CD4-positive, alpha-beta T cell treated with Interleukin-15 for 4 hours (primary cell): ENCODE measurements at places on chromosomes 16 and 17.
A peak's percentile ranks its signal among the peaks of the same experiment; 100 is the strongest.

- DNase-seq, result peak; percentile 95
These were observed at the start of gene SGF29 for GRCh38 chr16:28553776-28554633. TSS of gene SGF29 (plus strand) at chr16:28553920. CDS start at chr16:28581070, 27,150 bp downstream.

GRCh38 chr16:4176906-4177417, 60.7 kb upstream of the ADCY9 start:
- DNase-seq, result no peak

- DNase-seq, result no peak
These were observed 111.4 kb downstream of the IRX3 start for GRCh38 chr16:54175169-54175551.

- DNase-seq, result no peak
These were observed 16.2 kb downstream of the CHP2 start for GRCh38 chr16:23771027-23771426.

DNA sequence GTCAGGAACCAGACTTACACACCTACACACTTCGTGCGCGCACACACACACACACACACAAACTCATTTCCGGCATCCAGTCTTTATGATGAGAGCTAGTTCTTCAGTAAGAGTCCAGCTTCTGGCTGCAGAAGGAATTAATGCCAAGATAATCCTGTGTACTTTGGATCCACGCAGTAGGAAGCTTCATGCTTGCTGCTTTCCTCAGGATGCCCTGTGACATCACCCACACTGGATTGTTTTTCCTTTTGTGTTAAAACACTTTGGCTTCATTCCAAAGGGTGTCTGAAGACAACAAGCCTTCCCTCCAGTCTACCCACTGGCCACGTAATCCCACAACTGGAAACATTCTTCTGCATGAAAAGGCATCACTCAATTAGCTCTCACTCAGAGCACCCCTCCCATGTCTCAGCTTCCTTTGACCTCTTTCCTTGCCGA, 35.4 kb downstream of the KCNJ16 start:
- DNase-seq, result no peak

GRCh38 chr17:8975091-8975725, 9.7 kb upstream of the PIK3R5 start:
- DNase-seq, result no peak

GRCh38 chr17:72967277-72967970, 125.1 kb downstream of the SLC39A11 start:
- no peak for DNase-seq

GRCh38 chr17:41860254-41860931, 4.8 kb downstream of the KLHL11 start:
- no peak for DNase-seq

DNA sequence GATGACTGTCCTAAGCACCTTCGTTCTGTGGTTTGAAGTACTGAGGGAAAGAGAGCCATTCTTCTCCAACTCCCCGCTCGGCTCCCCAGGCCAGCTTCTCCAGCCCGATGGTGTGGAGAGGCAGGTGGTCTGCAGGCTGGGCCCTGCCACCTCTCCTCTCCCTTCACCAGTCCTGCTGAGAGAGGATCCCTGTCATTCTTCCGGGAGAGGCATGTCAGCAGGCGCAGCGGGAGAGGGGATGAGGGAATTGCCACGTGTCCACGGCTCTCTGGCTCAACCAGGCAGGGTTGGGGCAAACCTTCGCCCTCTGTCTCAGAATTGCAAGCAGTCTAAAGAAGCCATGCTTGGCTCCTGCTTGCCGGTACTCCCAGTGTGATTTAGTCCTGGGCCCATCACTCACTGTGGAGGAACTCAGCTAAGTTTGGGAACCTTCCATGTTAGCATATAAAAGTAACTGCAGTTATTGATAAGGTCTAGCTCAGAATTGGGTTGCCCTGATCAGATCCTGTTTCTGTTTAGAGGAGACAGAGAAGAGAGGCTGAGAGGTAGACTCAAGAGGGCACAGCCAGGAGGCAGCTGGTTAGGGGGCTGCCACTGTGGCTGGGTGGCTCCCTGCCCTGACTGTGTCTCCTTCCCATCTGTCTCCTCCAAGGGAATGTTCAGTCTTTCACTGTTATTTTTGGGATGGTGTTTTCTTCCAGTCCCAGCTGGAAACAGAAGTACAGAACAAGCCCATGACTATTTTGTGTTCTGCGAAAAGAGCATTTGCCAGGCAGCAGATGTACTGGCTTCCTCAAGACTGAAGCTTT, 17.4 kb downstream of the HS3ST3B1 start:
- DNase-seq, result no peak

DNA sequence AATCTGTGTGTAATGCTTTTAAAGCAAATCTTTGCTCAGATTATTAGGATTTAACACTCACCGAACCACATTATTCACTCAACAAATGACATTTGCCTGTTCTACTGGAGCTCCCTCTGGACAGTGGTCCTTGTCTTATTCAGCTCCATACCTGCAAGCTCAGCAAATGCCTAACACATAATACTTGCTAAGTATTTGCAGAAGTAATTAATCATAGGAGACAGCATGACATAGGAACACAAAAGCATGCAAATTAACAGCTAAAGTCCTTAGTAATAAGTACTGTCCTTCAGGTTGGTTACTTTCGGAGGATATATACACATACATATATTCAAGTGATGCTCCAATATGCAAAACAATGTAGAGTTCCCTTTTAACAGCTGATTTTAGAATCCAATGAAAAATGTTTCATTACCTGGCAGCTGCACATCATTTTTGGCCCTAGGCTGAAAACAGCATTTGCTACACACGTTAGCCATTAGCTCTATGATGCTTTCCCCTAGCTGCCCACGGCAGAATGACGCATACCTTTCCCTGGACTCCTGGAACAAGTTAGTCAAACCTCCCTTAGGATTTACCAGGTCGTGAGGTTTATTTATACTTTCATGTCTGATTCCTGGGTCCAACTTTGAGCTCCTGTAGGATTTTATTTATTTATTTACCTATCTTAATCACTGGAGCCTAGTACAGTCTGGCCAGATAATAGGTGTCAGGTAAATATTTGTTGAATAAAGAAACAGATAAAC, 8.6 kb downstream of the BRD7 start:
- no peak for DNase-seq

- DNase-seq, result no peak
These were observed 19.5 kb downstream of the PCTP start for GRCh38 chr17:55770196-55770870.

DNA sequence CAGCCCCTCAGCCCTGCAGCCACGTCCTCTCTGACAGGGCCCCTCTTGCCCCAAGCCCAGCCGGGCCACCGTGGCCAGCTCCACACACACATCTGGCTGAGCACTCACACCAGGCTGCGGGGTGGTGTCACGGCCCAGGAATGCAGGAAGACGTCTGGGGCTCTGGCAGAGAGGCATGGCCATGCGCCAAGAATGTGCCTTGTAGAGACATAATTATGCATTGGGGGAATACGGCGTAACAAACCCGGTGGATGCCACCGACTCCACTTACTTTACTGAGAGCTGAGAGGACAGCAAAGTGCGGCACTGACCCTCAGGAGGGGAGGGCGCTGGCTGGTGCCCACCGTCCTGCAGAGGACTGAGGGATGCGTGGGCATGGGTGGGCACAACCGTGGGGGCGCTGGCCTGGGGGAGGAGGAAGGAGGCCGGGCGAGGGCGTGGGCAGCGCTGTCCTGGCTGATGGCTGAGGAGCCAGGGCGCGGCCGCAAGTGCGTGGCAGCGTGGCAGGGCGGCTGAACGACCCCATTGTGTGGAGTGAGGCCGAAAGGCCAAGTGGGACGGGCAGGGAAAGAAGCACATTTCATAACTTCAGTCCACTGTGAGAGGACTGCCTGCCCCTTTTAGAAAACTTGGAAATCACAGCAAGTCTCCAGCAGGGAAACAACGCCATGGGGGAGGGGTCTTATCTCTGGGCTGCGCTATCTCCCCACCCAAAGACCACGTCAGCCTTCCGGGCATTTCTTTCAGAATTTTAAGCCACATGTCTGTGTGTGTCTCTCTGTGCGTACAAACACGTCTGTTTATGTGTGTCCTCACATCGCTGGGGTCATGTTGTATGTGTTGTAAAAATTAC, 30.6 kb downstream of the METRNL start:
- no peak for DNase-seq

DNA sequence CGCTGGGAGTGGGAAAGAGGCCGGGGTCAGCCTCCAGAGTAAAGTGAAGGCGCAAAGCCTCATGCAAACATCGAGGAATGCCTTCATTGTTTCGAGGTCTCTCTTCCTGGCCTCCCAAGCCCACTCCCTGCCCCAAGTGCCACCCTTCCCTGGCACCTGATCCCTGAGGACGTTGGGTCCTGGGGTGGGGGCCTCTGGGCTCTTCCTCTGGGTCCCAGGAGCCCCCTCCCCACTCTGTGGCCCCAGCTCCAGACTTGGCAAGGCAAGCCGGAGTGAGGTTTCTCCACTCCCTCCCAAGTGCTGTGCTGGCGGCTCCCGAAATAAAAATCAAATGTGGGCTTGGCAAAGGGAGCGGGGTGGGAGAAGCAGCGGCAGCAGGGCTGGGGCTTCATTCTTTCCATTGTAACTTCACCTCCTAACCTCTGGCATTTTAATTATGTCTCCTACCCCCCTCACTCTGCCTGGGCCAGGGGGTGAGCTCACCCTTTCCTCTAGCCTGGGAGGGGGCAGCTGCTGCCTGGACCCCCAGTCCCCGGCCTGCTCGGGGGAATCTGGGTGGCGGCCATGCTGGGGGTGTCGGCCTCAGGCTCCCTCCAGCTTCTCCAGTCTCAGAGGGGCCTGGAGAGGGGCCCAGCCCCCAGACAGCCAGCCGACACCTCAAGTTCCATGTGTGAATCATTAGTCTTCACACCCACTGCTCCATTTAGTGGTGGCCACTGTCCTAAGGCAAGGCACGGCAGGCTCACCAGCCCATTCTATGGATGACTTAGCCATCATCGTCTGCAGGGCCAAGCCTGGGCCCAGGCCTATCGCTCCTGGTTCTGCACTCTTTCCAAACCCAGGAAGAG, 14.6 kb upstream of the TMEM92 start:
- DNase-seq, result no peak

DNA sequence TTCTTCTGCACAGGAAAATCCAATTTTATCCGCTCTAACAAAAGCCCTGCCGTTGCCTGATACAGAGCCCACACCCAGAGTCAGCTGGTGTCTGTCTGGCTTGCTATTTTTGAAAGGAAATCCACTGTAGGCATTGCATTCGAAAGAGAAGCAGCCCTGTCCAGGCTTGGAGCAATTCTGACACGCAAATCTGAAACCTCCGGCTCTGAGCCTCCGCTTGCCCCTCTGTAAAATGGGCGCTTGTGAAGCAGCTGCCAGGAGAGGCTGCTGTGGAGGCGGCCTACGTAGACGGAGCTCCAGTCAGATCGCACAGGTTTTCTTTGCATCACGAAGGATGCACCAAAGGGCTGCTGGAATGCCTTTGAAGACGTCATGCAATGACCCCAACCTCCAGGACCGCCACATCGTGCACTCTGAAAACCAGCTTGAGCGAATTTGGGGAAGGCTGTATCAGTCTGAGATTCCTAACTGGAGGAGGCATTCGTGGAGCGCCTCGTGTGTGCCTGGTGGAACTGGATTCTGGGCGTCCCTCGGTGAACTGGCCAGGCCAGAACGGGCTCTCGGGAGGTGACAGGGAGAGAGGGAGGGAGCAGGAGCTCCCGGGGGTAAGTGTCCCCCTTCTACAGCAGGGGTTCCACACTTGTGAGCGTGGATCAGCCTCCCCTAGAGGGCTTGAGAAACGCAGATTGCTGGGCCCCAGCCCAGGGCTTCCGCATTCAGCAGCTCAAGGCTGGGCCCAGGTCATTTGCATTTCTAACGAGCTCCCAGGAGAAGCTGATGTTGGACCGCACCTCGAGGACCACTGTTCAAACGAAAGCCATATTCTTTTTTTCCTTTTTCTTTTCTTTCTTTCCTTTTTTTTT, 215.5 kb downstream of the MRTFB start:
- DNase-seq, result peak; percentile 47

DNA sequence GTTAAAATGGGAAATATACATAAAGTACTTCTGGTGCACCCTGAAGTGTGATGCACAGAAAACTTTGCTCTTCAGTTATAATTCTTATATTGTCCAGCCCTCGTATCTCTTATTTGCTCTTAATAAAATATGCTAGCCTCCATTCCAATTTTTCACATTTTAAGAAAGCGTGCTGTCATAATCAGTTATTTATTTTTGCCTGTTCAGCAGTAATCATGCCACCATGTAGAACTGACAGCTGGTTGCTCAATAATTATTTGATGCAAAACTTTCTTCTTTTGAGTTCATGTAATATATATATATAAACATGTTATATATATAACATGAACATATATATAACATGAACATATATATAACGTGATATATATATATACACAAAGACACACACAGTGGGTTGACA, 294.6 kb downstream of the CNTNAP4 start:
- DNase-seq, result no peak

- DNase-seq, result peak; percentile 9
These were observed 53.5 kb downstream of the STX8 start for GRCh38 chr17:9522074-9522473.

DNA sequence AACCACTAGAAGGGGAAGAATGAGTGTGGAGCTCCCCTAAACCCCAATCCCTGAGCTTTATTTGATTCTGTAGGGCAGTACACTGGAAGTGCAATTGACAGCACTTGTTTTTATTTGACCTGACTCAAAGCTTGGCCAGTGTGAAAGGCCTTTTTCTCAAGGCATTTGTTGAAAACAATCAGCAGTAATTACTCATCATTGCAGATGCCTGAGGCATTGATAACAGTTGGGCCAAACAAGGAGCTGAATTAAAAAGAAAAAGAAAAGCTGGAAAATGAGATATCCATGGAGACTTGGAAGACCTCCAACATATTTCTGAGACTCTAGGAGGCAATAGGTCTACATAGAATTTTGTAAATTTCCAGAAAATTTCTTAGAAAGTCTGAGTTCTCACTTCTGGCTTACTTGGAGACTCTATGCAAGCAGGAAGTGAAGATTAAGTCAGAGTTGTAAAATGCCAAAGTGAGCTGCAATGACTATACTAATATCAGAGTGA, 200.8 kb upstream of the KCNJ16 start:
- no peak for DNase-seq

GRCh38 chr16:53566552-53567245, 63.7 kb upstream of the AKTIP start:
- no peak for DNase-seq

- no peak for DNase-seq
These were observed 90.8 kb upstream of the DNAH17 start for GRCh38 chr17:78667741-78668640.

- DNase-seq, result peak; percentile 30
These were observed 14.2 kb downstream of the NSMCE1 start for GRCh38 chr16:27254262-27254811.

DNA sequence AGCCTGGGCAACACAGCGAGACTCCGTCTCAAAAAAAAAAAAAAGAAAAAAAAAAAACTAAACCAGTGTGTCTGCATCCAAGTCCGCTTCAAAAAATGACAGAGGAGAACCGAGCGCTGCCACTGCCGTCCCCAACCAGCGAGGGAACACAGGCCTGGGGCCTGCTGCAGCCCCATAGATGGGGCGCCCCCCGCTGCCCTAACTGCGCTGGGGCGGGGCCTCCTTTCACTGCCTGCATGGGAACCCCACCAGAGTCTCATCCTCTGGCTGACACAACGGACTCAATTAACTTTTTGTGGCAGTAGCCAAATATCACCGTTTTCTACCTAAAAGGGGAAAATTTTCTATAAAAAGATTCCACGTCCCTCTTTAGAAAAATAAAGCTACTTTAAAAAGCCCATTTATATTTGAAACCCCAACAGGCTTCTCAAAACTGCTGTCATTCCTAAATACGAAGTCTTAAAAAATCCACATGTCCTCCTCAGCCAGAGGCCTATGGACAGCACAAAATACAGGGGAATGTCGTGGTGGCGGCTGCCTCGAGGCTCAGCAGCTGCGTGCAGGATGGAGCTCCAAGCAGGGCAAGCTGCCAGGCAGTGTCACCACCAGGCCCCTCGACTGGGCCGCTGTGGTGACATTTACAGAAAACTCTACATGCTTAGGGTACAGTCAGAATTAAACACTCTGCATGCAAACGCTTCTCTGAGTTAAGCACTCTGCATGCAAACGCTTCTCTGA, 30.3 kb downstream of the KLHDC4 start:
- no peak for DNase-seq
